ENCODE measurements at places on chromosomes 13 and 19. TPM values are rescaled to one million over a fixed set of nuclear protein-coding genes. Genes with fewer than 3 reads are reported as not detected.

GRCh38 chr13:77868717-77869116 is 49.9 kb downstream of the EDNRB start:
- no peak for DNase-seq

THSD8 gene
- 1.6 TPM for total RNA-seq

CACNA1A gene
- total RNA-seq, result 0.21 TPM

DNA sequence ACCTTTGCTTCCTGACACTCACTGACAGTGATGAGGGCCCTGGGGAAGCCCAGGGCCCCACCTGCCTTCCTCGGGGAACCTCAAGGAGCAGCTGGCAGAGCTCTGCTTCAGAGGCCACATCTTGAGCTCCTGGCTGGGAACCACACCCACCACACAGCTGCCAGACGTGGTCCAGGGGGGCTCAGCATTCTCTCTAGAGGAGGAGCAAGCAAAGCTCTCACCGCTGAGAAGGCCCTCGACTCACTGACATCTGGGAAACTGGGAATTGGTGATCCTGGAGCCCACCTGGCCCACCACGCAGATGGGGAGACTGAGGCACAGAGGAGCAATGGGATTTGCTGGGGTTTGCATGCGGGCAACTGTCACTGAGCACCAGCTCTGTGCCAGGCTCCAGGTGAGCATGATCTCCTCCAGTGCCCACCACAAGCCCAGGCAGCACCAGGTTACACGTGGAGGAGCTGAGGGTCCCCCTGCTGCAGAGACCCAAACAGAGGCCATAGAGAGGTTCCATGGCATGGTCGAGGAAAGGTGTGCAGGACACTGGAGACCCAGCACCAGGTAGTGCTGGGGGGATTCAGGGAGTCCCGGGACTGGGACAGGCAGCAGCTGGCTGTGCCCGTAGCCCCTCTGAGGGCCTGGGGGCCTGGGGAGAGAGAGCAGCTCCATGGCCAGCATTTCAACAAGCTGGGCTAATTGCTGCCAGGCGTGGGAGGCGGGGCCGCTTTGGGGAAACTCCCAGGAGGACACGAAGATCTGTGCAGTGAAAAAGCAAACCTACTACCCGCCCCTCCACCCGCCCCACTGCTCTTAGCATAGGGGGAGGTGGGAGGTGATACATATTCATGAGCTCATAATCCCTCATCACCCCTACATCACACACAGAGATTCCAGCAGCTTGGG is 33.4 kb downstream of the PEPD start:
- DNase-seq, result no peak

GRCh38 chr13:99178636-99179035 is 22.0 kb upstream of the UBAC2 start:
- no peak for DNase-seq

DNA sequence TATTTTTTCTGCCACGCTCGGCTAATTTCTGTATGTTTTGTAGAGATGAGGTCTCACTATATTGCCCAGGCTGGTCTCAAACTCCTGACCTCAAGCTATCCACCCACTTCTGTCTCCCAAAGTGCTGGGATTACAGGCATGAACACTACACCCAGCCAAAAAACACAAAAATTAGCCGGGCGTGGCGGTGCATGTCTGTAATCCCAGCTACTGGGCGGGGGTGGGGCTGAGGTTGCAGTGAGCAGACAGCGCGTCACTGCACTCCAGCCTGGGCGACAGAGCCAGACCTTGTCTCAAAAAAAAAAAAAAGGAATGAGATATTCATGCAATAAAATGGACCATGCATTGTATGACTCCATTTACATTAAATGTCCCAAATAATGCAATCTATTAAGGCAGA is 32.2 kb downstream of the VASP start:
- no peak for DNase-seq

DNA sequence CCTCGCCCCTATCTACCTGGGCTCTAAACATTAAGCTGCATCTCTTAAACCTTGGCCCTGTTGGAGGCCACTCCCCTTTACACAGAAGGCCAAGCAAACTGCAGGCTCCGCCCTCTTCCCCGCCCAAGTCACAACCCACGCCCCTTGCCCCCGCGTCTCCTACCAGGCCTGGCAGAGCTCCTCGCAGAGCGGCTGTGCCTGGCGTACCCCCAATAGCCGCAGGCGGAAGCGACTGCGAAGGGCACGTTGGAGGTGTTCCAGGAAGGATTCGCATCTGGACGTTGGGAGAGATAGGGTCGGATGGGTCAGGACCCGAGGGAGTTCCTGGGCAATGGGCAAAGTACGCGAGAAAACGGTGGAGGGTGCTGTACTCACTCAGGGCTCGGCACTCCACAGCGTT is 5.9 kb downstream of the RTBDN start:
- DNase-seq, result no peak

GRCh38 chr13:53191091-53191490 is 162.5 kb downstream of the OLFM4 start:
- no peak for DNase-seq

SHISA2 gene
- total RNA-seq, result 0.13 TPM

ACP7 gene
- total RNA-seq, result not detected

DNA sequence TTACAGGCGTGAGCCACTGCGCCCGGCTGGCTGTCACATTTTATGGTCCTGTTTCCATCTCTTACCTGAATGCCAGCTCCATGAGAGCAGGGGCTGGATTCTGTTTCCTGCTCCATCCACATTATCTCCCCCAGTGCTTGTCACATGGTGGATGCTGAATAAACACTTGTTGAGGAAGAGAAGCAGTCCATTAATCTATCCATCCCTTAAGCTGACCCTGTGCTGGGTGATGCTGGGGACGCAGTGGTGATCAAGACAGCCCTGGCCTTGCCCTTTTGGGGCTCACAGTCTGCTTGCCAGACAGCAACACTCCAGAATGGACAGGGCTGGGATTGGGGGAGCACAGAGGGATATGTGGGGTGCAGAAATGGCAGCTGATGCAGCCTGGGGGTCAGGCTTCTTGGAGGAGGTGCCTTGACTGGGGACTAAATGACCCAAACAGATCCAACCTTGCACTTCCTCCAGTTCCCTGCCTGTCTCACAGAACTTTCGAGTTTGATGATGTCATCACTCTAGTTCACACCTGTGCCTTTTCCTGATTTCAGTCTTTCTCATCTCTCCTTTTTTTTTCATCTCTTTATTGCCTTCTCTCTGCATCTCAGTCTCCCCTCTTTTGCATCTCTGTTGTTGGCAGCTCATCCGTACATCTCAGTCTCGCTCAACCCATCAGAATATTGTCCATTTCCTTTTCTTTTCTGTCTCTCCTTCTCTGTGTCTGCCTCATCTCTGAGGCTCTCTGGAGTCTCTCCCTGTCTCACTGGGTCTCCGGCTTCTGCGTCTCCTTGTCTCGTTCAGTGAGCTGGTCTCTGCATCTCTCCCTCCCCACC is 4.6 kb downstream of the IRF2BP1 start:
- no peak for DNase-seq

GRCh38 chr19:45205810-45206209 is 27.2 kb downstream of the BLOC1S3 start:
- no peak for DNase-seq

FPR1 gene
- 2.2 TPM for total RNA-seq

- no peak for DNase-seq
Measured at GRCh38 chr19:12784394-12784870, 6.9 kb upstream of the JUNB start.

CYP2F1 gene
- total RNA-seq, result not detected

ZNF429 gene
- total RNA-seq, result 9.9 TPM

DNA sequence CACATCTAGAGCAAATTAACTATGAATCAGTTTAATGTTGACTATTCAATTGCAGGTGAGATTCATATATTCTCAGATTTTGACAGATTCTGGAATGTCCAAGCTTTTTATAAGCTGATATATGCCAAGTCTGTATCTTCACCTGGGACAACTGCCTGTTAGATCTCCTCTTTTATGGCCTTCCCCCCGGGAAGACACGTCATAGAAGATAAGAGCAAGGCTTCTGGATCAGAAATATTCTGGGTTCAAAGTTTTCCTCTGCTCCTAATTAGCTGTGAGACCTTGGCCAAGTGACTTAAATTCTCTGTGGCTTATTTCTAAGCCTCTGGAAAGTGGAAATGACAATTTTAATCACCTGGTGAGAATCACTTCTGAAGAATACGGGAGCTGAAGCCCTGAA is 187.5 kb downstream of the OXGR1 start:
- DNase-seq, result no peak

GNG8 gene
- total RNA-seq, result not detected
